Activated CD4-positive, CD25-positive, alpha-beta regulatory T cell (primary cell): ENCODE measurements at places on chromosomes 2 and 18.

DNA sequence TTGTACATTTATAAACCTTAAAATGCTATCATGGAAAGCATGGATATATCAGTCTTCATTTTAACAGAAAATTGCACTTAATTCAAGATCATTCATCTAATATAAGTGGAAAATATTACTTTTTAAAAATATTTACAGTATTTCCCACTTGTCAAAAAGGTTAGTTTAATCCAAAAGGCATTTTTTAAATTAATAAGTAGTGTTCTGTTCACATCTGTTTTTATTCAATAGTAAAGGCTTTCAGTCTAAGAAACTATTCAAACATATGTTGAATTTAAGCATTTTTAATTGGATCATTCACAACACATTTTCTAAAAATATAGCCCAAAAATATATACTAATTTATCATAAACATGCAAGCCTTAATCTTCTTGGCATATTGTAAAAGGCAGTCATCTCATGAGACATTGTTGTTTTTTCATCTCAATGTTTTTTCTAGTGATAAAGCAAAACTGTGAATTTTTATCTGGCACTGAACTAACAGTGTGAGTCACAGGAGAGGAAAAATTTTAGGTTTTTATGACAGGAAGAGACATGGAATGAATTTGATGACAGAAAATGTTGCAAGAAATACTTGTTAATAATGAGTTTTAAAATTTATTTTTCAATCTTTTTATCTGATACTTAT is 1642.5 kb upstream of the TMEFF2 start:
- no peak for DNase-seq

- no peak for DNase-seq
Measured at GRCh38 chr18:48851599-48851960, 99.2 kb downstream of the SMAD7 start.

GRCh38 chr2:177328056-177328455 is 63.5 kb upstream of the NFE2L2 start:
- no peak for DNase-seq

DNA sequence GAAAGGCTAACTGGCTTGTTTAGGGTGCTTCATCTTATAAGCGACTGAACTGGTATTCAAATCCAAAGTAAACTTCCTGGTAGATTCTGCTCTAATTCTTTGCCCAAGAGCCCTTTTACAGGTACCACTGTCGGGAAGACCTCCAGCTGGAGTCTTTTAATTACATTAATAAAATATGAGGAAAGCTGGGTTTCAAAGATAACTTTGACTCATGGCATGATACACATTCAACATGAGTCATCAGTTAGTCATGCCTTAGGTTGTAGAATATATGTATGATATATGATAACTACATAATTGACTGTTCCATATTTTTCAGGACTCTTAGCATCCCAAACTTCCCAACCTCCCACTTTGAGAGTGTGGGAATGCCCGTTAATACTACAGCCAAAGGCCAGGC is 32.3 kb downstream of the ZCCHC2 start:
- DNase-seq, result no peak

- DNase-seq, result no peak
Measured at GRCh38 chr18:35242426-35242825, 1.6 kb downstream of the ZNF397 start.

GRCh38 chr2:118539290-118539689 is 308.2 kb downstream of the EN1 start:
- DNase-seq, result no peak

DNA sequence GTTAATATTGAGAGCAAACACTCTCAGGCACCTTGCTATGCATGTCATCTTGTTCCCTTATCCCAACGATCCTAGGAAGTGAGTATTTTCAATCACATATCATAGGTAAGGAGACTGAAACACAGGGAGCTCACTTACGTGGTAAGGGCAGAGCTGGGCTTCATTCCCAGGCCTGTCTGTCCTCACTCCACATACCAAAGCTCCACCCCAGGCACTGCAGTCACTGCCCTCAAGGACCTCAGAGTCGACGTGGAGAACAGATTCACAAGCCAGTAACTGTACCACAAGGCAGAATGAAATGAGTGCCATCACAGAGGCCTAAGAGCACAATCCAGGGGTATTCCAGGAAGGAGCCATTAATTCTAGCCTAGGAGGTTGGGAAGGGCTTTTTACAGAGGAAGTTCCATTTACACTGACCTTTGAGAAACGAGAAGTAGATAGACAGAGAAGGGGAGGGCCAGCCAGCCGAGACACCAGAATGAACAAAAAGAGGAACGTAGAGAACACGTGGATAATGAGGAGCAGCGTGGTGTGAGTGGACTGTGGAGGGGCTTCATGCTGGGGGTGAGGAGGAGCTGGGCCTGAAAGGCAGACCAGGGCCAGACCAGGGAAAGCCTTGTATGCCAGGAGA is 48.6 kb downstream of the KIAA2012 start:
- no peak for DNase-seq

GRCh38 chr18:45571714-45572113 is 43.6 kb upstream of the SLC14A2 start:
- no peak for DNase-seq

GRCh38 chr2:217616936-217617335 is 385.9 kb downstream of the TNS1 start:
- no peak for DNase-seq

DNA sequence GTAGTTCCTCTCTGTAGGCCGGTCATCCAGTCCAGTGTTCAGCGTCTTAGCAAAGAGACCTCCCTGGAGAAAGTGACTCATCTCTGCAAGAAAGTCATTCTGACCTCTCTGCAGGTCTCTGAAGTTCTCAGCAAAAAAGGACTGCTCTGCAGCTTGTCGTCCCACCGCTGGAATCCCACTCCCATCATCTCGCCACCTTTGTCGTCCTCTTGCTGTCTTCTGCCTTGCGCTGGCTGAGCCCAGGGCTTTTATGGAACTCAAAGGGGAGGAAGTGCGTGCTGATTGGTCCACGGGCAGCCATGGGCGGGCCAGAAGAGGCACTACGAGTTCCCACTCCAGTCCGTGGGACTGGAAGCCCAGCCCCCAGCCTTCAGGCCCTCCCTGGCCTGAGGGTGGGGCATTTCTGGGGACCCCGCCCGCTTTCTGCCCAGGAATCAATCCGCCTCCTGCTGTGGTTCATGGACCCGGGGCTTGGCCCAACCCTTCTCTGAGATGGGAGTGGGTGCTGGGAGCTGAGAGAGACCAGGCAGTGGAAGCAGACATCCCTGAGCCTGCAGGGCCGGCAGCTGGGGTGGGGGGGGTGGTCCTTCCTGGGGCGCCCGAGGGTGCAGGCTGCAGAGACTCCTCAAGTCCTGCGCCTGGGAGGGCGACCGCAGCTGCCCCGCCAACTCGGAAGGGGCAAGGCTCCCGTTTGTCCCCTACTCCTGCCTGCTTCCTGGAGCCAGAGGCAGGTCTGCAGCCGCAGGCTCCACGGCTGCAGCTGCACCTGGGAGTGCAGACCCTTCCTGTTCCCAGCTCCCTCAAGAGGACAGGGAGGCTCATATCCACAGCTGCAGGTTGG is 660.7 kb upstream of the RAB6C start:
- no peak for DNase-seq

- no peak for DNase-seq
Measured at GRCh38 chr2:240298803-240299709, 136.4 kb upstream of the GPC1 start.

DNA sequence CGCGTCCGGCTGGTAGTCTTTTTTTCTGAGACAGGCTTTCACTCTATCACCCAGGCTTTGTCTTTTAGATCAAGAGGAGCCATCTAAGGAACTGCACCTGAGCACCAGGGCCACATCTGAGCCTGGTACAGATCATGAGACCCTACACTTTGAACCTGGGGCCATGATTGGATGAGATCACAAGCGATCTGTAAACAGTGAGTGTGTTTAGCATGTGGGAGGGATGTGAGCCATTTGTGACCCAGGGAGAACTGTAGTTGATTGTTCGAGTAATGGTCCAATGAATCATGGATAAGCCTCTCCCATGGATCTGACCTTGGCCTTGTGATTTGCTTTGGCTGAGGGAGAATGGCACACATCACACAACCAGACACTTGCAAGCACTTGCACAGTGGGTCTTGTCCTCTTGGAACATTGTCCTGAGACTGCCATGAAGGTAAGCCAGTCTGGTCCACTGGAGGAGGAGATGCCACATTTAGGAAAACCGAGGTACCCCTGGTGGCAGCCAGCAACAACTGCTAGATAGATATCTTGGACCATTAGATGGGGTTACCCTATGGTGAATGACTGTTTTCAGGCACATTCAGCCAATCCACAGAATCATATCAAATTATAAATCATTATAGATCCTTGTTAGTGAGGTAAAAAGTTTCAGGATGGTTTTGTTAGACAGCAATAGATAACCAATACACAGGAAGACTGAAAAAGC is 19.5 kb upstream of the DTNB start:
- no peak for DNase-seq

GRCh38 chr2:104443145-104443544 is 410.8 kb upstream of the POU3F3 start:
- no peak for DNase-seq

DNA sequence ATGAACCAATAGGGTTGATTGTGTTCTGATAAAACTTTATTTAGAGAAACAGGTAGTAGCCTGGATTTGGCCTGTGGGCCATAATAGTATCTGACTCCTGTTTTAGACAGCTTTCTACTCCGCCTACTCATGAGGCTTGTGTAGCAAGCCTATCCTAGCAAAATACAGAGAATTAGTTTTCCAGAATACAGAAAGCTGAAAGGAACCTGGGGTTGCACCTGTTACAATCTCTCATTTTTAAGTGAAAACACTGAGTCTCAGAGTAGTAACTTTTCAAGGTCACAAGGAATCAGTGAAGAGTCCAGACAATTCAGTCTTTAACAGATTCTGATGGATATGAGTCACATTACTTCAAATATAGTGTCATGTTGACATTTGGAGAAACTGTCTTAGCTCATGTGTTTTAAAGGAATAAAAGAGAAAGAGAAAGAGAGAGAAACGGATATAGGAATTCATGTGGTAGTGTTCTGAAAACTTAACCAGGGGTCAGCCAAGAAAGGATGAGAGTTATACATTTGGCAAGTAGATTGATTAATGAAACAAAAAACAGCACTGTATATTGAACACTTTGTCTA is 17.0 kb downstream of the ARHGAP28 start:
- DNase-seq, result no peak

GRCh38 chr2:217276433-217276832 is 416.6 kb upstream of the TNP1 start:
- no peak for DNase-seq

DNA sequence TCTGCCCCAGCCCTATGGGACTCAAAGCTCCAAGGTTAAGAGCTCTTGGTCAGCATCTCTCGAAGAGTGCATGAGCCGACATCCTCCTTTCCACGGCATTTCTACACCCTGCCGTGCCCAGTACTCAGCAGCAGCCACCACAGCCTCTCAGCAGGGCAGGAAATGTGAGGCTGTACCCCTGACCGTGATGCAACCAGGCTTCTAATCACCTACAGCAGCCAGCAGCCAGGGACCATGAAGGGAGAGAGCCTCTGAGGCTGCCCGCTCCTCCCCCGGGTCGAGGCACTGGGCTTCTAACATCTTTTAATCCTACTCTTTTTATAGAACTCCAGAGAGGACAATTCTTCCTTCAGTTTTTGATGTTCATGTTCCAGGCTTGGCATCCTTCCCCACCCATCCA is 6.5 kb downstream of the CYS1 start:
- DNase-seq, result no peak

- no peak for DNase-seq
Measured at GRCh38 chr2:229980431-229981184, 58.3 kb downstream of the FBXO36 start.

GRCh38 chr2:158735822-158736580 is 59.1 kb upstream of the DAPL1 start:
- no peak for DNase-seq

DNA sequence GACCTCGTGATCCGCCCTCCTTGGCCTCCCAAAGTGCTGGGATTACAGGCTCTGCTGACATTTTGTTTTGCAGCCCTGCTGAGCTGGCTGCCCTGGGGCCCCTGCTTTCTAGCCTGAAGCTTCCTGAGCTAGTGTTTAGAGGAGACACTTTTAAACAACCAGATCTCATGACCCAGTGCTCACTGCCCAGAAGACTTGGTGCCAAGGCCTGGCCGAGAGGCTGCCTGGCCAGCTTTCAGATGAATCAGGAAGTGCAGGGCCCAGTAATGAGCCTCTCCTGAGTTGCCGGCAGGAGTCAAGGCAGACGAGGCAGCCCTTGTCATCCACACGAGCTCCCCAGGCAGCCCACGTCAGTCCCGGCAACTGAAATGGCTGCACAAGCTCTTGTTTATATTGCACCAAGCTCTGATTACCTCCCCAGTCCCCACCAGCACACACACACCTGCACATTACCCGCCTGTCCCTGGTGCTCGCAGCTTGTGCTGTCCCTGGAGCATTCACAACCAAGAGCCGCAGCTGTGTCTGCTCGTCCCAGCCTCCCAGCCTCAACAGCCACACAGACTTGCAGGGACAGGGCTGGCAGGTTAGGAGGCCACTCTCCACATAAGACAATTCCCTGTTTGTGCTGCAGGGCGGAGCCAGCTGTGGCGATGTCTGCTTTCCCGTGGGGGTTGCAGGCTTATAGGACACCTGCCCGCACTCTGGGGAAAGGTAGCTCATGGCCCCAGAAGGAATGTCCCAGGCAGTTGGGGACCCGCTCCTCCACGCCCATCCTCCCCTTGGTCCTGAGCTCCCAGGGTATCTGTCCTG is 331.2 kb upstream of the MYT1L start:
- DNase-seq, result no peak

GRCh38 chr2:68151037-68151436 is 6.7 kb upstream of the PNO1 start:
- no peak for DNase-seq

- DNase-seq, result no peak
Measured at GRCh38 chr18:13245481-13246000, 27.0 kb downstream of the LDLRAD4 start.

GRCh38 chr2:46469700-46470099 is 9.7 kb upstream of the TMEM247 start:
- no peak for DNase-seq

DNA sequence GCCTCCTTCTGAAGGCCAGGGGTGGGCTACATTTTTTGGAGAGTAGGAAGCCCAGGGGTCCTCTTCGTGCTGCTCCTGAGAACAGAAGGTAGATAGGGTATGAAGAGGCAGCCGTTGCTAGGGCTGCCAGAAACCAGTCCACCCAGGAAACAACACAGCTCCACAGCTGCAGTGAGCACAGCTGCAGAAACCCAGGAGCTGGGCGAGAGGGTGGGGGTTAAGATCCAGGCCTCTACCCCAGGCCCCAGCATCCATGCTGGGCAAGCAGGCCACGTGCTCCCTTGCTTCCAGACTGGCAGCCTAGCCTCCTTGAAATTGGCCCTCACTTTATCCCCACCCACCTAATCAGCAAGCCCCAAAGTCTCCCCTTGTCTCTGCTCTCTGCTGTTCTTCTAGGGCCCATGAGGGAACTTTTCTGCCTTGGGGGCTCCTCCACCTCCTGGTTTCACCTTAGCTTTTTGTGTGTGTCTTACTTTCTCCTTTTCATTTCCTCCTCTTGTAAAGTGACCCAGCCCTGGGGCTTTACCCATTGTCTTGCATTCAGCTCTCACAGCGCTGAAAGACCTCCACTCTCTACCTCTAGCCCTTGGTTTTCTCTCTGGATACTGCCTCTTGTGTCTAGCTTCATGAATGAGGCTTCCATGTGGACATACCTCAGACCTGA is 30.7 kb downstream of the STON1 start:
- DNase-seq, result no peak

- no peak for DNase-seq
Measured at GRCh38 chr2:224372641-224373040, 29.3 kb downstream of the FAM124B start.

- no peak for DNase-seq
Measured at GRCh38 chr2:101991721-101992145, at the start of gene IL1R2. Gene IL1R2 (plus strand): TSS chr2:101991960. CDS start chr2:102008576, 16,616 bp downstream.

- DNase-seq, result no peak
Measured at GRCh38 chr2:117714745-117715417, 99.6 kb upstream of the DDX18 start.
